ENCODE measurements at places on chromosomes 3 and 15.

- DNase-seq = no peak
These were observed 60.3 kb downstream of the RGMA start for GRCh38 chr15:93028632-93029213.

DNA sequence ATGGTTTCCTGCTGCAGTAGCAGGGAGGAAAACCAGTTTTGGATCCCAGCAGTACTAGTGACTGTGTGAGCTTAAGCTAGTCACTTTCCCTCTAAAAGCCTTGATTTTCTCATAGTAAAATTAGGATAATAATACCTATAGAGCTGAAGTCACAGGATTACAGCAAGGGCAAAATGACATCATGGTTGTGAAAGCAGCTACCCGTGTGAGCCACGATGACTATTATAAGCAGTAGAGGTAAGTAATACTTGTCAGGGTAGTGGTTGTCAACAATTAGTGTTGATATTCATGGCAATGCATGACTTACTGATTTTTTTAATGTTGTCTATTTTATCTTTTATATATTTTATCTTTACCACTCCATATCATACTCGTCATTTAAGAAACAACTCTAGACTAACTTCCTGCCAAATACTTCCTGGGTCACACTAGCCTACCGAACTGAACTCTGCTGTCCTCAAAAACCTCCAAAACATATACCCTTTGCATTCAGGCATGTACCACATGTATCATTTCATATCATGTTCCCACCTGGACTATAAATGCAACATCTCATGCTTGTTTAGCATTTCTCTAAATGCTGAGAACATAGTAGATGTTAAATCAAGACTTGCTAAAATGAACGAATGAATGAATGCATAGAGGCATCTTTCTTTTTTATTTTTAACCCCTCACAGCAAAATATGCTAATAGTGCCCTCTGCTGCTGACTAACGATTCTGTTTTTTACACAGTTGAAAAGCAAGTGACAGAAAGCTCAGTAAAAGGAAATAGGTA, 172.6 kb downstream of the P3H2 start:
- peak; percentile 22 for DNase-seq

GRCh38 chr3:122784436-122784835, 9.2 kb downstream of the HSPBAP1 start:
- DNase-seq = no peak

DNA sequence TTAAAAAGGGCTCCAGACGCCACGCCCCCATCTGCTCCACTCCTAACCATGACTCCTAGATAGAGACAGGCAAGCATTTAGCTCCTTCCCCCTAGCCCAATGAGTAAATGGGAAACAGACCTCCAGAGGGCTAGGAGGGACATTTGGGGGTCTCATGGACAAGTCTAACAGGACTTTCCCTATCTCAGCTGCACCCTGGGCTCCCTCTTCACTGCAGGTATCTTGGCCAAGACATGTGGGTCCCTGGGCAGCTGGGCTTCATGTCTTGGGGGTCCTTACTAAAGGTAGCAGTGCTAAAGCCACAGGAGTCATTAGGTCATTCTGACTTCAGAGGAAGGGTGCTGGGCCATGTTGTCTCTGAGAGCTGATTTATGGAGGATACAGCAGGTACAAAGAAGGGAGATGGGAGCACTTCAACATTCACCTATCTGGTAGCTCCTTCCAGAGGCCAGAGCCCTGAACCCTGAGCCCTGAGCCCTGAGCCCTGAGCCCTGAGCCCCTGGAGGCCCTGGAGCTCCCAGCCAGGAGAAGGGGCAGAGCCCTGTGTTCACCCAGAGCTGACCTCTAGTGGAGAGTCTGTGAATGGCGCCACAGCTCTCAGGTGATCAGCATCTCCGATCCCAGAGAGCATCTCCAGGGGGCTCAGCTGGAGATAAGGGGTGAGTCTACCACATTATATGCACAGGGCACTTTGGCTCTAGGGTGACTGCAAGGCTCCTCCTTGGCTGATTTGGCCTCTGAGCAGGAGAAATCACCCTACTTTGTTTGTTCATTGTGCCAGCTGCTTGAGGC, 40.1 kb upstream of the EPHB1 start:
- no peak for DNase-seq
